ENCODE measurements at places on chromosomes 5 and 9.
A peak's percentile ranks its signal among the peaks of the same experiment; 100 is the strongest.

DNA sequence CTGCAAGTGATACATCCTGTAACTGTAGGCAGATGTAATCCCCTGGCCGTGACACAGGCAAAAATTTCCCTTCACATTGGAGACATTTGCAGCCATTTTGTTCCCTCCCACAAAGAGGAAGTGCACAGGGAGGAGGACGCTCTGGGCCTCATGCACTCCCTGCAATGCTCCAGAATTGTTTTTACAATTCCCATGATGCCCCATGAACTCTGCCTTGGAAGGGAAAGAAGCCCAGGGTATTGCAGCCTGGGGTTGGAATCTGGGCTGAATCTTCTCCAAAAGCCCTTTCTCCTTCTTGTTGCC is 491.7 kb downstream of the CCDC171 start:
- no peak for DNase-seq

DNA sequence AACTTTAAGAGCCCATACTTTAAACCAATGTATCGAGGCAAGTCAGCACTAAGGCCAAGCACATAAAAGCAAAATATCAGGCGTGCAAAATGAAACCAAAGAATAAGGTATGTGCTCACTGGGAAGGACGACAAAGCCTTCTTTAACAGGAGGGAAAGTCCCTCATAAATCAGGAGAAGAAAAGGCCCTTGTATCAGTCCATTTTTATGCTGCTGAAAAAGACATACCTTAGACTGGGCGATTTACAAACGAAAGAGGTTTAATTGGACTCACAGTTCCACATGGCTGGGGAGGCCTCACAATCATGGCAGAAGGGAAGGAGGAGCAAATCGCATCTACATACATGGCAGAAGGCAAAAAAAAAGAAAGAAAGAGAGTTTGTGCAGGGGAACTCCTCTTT is 68.9 kb downstream of the UBE2QL1 start:
- no peak for DNase-seq

- DNase-seq, result no peak
These were observed 205.8 kb downstream of the GABBR2 start for GRCh38 chr9:98502976-98503325.

DNA sequence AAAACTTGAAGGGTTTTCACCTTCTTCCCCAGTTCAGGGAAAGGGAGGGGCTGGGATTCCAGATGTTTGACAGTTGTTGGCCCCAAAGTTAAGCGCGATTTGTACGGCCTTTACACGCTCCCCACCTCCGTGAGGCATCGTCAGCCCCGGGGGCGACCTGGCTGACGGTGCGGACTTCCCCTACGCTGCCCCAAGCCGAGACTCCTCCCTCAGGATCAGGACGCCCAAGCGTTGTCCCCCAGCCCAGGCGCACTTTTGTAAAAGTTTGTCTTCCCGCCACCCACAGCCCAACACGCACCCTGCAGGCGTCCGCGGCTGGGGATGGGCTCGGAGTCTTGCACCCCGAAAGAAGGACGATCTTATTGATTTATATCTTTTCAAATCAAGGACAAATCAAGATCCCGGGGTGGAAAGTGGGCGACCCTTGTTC is 713 bp downstream of the MOB3B start:
- DNase-seq, result peak; percentile 9

DNA sequence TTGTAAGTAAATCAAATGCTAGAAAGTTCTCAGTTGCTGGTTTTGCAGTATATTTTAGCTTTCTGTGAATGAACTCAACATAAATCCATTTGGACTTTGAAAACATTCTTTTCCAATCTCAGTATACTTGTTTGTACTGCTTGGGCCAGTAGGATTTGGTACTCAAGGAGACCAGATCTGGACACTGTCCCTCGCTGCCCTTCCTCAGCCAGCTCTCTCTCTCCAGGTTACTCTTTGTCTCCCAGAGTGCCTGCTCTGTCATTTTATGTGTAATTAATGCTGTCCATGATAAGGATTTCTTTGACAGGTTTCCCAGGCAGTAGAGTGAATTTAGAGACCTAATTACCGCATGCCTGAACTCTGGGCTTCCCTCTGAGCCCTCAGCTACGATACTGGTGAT is 344.6 kb upstream of the SGCD start:
- DNase-seq, result no peak

GRCh38 chr5:74107899-74108298 is 481.9 kb downstream of the ARHGEF28 start:
- DNase-seq, result no peak

GRCh38 chr9:94664801-94665200 is 25.5 kb upstream of the FBP1 start:
- DNase-seq, result no peak

DNA sequence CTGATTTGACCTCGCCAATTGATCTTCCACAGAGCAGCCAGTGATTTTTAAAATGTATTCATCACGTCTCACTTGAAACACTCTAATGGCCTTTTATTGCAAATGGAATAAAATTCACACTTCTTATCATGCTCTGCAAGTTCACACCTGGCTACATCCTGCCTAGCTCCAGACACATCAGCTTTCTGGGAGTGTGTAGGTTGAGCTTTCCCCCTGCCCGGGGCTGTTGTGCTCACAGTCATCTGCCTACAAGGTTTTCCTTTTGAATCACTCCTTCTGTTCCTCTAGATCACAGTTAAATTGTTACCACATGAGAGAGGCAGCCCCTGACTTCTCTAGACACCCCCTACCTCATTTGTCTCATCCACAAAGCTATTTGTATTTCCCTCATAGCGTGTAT is 674.5 kb downstream of the PRELID2 start:
- DNase-seq, result no peak

DNA sequence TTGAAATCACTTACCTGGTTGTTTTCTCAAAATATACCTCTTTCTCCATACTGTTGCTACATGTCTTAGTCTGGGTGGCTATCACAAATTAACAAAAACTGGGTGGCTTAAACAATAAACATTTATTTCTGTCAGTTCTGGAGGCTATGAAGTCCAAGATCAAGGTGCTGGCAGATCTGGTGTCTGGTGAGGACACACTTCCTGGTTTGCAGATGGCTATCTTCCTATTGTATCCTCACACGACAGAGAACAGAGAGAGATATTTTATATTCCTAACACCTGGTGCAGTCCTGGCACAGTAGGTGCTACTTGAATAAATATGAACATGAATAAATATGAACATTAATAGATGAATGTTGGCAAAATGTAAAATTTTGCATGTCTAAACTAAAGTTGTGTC is 164.3 kb upstream of the ACOT12 start:
- DNase-seq, result no peak

DNA sequence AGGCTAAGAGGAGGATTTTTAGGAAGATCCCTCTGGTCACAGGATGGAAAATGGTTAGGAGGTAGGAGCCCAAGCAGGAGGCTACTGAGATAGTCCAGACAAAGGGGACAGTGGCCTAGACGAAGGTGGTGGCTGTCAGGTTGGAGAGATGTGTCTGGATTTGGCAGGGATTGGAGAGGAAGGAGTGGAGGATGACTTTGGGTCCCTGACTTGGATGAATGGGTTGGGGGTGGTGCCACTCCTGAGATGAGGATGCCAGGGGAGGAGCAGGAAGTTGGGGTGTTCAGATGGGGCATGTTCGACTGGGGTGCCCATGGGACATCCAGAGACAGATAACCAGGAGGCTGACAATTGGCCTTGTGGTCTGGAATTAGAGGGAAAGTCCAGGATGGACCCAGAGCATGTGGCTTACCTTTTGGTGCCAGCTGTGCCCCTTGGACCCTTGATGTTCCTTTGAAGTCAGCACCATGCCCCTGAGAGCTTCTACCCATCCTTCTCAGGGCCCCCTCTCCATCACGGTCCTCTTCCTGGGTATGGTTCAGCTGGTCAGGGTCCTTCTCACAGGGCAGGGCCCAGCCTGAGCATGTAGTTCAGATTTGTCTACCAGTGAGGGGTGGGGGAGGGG is 15.1 kb upstream of the IGFBPL1 start:
- DNase-seq, result no peak

DNA sequence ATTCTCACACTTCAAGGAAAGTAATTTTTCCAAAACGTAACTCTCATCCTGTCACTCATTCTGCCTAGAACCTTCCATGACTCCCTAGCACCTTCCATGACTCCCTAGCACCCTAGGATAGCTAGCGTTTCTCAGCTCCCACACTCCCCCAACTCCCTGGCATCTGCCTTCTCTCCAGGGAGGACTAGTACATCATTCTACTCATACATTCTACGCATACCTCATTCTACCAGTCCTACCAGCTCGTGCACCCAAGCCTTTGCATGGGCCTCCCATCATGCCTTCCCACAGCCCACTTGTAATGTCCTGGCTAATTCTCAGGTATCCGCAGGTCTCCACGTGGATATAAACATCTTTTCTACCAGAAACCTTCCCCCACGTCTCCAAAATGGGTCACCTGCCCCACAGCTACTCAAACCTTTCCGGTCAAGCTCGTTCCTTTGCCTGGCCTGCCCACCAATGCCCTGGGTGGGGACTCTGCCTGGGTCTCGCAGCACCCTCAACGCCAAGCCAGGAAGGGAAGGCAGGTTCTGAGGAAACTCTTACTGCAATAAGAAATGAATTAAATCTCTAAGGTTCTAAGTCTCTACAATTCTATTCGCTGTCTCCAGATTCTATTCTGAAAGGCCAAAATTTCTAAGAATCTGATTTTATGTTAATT is 930 bp downstream of the ANKS6 start:
- no peak for DNase-seq

DNA sequence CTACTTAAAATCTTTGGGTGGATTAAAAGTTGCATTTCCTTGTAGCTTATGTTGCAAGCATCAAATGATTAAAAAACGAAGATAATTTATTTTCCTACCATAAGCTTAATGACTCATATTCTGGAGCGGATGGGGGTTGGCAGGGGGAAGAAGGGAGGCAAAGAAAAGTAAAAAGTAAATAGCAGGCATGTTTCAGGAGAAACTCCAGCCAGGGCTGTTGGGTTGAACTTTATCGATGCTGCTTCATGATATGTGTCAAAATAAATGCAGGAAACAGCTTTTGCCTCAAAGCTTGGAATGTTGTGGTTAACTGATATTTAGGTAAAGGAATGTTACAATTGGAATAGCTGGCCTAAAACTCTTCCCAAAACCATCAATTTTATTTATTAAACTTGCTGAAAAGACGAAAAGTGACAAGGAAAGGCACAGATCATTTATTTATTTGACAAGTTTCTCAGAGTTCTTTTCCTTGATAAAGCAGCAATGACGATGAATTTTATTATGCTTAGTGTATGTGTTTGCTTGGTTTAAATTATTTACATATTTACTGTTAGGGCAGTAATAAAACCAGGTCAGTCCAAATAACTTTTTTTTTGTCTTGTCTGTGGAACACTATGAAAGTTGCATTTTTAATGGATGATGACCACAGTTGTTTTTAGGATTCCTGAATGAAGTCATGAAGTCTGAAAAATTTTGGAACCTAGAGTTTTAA is 177.9 kb downstream of the PCSK1 start:
- DNase-seq, result no peak

DNA sequence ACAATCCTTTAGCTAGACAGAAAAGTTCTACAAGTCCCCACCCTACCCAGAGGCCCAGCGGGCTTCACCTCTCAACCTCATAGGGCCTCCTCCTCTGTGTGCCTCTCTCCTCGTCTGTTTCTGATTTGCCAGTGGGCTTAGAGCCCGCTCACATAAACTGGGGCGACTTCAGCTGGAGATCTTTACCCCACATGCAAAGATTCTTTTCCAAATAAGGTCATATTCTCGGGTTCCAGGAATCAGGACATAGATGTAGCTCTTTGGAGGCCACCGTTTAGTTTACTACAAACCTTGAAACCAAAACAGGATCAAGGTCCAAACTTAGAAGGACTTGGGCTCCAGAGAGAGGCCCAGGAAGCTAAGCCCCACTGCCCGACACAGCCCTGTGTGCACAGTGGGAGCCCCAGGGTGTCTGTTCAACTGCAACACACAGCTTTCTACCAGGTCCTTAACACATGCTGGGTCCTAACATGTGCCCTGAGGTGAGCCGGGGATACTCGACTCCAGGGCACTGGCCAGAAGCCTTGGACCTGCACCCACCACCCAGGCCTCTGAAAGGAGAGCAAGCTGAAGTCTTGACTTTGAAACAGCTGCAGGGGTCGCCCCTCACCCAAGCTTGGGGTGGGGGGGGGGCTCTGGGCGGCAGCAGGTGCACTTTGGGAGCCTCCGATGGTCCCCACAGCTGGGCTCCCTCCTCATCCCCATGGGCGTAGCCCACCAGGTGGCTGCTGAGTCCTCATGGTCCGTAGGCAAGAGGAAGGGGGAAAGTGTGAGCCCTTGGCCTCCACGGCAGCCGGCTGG is 26.8 kb upstream of the SLC12A7 start:
- DNase-seq, result no peak

DNA sequence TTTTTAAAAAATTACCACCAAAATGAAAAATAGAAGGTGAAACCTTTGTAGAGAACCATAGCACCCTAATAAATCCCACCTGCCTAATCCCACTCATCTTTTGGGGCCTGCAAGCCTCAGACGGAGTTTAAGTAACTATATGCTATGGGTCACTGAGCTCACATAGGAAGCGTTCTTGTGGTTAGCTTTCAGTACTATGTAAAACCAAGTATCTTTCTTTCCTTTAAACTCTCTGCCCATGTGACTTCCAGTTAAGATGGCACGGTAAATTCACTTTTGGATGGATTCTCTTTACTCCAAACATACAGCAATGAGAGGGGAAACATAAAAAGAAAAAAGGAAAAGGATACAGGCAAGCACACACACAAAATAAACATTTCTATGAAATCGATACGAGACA is 50.9 kb downstream of the FANCC start:
- DNase-seq, result no peak

GRCh38 chr9:77946969-77947620 is 84.5 kb downstream of the GNAQ start:
- no peak for DNase-seq

- DNase-seq, result no peak
These were observed 755.0 kb downstream of the DNAH5 start for GRCh38 chr5:13189532-13189931.

DNA sequence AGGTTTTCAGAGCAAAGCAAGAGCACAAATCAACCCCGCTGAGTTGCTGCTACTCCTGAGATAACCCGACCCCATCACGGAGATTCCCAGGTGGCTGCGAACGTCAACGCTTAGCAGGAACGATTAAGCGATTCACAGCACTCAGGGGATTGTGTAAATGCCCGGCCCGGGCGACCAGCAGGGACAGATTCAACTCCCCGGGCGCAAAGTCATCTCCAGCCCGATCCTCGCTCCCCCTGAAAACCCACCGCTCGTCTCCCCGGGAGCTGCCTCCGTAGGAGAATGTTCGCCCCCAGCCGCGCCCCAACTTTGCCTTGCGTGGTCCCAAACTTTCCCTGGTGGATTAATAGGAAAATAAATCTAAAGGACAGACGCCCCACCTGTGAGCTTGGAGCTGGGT is 685 bp downstream of the SLC24A2 start:
- DNase-seq, result no peak

DNA sequence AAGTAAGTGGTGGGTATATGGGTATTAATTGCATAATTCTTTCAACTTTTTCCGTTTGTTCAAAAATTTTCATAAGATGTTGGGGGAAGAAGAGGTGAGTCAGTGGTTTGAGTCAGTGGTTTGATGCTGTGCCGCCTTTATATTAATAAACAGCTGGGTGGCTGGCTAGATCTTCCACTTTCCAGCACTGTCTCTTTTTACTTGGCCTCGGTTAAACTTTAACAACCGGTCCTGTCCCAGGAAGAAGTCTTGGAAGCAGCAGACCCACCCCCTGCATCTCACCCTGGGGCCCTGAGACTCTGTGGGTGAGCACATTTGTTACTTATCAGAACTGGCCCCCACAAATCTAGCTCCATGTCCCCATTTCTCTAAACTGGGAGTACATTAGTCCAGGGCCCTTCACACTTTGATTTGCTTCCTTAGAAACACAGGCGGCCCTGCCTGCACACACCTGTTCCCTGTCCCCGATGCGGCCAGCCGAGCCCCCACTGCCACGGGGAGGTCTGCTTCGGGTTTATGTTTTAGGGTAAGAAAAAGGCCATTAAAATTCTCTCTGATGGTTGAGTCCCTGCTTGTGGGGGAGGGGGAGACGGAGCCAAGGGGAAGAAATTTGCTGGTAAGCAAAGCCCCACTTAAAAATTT is 90.7 kb downstream of the PTCH1 start:
- DNase-seq, result no peak
